Activated T-helper 2 cell treated with anti-CD3 and anti-CD28 coated beads, Interferon-gamma antibody, Interleukin-2, Interleukin-4, amounts not matched to agents 10 μg/mL and 5 μg/mL and 100 μg/mL, durations not matched to agents 14 hours and 24 hours and 36 hours (primary cell): ENCODE measurements at places on chromosomes 5 and 9. TPM values are rescaled to one million over a fixed set of nuclear protein-coding genes. Genes with fewer than 3 reads are reported as not detected.

DNA sequence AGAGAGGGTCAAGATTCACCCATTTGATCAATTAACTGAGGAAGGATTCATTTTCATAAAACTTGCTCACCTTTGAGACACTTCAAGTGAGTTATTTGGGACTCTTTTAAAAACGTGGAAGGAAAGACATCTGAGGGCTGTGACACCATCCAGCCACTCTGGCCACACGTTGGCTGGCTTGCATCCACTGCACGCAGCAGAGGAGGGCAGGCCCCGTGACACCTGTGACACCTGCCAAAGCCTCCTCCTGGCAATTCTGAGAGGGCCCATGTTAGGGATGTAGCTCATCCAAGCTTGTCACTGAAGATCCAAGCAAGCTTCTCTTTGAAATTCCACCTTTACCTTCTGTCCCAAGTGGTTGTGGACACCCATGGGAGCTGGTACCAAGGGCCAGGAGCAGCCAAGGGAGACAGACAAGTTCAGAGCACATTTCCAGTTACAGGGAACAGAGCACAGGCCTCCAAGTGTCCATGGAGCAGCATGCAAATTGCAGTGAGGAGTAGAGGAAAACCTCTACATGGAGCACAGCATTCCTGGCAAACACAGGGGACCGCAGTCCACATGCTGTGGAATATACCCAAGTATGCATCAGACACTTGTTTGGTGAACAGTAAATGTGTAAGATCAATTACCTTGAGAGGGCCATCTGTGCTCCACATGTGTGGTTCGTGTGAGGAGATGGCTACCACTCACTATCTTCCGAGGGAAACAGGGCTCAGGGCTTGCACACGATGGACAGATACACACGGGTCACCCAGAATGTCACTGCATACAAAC lies 4.8 kb downstream of the PRSS3 start:
- no peaks in the 10 kb centered on the region for H3K36me3 ChIP-seq
- no peak overlapping the region for H3K4me3 ChIP-seq
- H3K4me1 ChIP-seq, result no peaks in the 10 kb centered on the region
- no peak for DNase-seq

DNA sequence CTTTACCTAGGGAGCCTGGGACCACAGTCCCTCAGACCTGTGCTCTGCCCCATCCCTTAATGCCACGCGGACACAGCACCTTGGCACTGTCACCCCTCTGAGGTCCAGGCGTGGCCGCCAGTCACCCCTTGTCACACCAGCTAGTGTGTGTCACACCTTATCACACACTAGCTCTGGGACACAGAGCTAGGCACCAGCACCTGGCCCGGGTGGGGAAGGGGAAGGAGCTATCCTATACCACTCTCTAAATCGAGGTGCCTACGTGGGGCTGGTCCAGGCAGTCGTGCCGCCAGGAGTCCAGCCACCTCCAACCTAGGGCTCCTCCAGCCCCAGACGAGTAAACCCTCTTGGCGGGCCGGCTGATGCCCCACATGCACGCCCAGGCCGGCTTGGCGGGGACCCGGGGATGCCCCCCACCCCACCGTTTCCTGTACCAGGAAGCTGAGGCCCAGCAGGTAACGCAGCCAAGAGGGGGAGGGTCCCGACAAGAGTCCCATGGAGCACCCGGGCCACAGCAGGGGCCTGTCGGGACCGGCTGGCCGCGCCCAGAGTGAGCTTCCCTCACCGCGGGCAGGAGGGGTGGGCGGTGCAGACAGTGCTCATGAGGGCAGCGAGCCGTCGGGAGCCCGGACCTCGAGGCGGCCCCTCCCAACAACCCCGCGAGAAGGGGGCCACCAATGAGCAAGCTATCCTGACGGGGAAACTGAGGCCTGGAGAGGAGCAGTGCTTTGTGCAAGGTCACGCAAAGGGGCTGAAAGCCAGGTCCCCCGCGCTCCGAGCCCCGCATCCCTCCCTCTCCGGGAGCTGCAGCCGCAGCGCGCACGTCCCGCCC lies 550 bp downstream of the CORO2A start:
- H3K4me3 ChIP-seq, result peak overlapping the region; percentile 60
- no peaks in the 10 kb centered on the region for H3K36me3 ChIP-seq
- no peak for DNase-seq
- peaks cover 9% of the 10 kb centered on the region for H3K4me1 ChIP-seq

GRCh38 chr5:137075163-137075970 lies 423.8 kb downstream of the SPOCK1 start:
- H3K27me3 ChIP-seq, result no peaks in the 10 kb centered on the region
- no peaks in the 10 kb centered on the region for H3K36me3 ChIP-seq
- no peak overlapping the region for H3K27ac ChIP-seq
- no peak overlapping the region for H3K4me3 ChIP-seq
- H3K4me1 ChIP-seq, result no peaks in the 10 kb centered on the region
- DNase-seq, result no peak

GRCh38 chr5:82657033-82657699 lies 379.0 kb upstream of the RPS23 start:
- H3K27ac ChIP-seq, result no peak overlapping the region
- H3K4me3 ChIP-seq, result no peak overlapping the region
- no peak for DNase-seq
- H3K36me3 ChIP-seq, result no peaks in the 10 kb centered on the region

DNA sequence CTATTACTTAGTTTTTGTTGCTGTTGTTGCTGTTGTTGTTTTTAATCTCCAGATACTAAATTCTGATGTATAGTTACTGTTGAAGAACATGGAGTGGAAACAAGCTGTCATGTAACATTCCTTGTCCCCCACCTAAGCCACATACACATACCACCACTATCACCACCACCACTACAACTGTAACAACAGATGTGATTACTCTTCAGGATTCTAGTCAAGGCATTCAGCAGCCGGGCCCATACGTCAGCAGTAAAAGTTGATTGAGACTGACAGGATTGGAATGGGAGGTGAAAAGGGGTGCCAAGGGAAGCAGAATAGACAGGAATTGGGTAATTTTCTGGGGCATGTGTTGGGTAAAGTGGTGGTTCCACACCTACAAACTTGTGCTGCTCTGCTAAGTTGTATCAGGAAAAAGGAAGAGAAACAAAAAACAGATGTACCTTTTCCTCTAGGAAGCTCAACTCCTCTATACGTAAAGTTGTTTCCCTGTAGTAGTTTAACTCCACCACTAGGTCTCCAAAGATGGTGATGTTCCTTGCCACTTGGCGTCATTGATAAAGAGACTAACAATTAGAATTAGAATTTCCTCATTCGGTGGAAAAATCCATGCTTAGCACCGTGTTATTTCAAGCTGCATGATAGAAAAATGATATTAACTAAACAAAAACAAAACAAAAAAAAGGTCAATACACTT lies 138.6 kb downstream of the ARRDC3 start:
- H3K27ac ChIP-seq, result no peak overlapping the region
- peaks cover 9% of the 10 kb centered on the region for H3K27me3 ChIP-seq
- no peak overlapping the region for H3K4me3 ChIP-seq
- no peak for DNase-seq
- peaks cover 4% of the 10 kb centered on the region for H3K36me3 ChIP-seq

Gene NDST1
- total RNA-seq, result 2.4 and 3.0 TPM in 2 replicates

Gene PCDHGA3
- 0.11 and 0.16 TPM in 2 replicates for total RNA-seq

Gene ZNF367
- total RNA-seq, result 19.5 and 19.6 TPM in 2 replicates

Gene GPR151
- not detected in 2 replicates for total RNA-seq
